ENCODE measurements at places on chromosomes 12 and 14.

- DNase-seq: no peak
Observed at GRCh38 chr14:78608998-78609787, 439.0 kb downstream of the NRXN3 start.

DNA sequence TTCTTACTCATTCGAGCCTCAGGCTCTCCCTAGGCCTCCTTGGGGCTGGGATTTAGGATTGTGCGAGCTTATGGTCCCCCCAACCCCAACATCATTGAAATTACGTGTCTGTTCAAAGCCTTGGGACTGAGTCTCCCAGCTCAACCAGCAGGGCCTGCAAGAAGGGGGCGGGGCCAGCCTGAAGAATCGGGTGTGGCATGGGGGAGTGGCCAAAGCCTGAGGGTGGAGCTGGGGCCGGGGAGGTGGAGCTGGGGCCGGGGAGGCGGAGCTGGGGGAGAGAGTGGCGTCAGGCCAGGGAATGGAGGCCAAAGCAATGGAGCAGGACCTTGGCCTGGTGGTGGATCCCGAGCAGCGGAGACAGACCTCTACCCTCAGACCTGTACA is 24.3 kb upstream of the HSPB8 start:
- DNase-seq: no peak

GRCh38 chr14:38290601-38291188 is 34.8 kb upstream of the CLEC14A start:
- no peak for DNase-seq

- no peak for DNase-seq
Observed at GRCh38 chr12:127531542-127531941, 735.4 kb upstream of the TMEM132C start.

- DNase-seq: no peak
Observed at GRCh38 chr12:10119066-10119465, 10.9 kb downstream of the CLEC7A start.

DNA sequence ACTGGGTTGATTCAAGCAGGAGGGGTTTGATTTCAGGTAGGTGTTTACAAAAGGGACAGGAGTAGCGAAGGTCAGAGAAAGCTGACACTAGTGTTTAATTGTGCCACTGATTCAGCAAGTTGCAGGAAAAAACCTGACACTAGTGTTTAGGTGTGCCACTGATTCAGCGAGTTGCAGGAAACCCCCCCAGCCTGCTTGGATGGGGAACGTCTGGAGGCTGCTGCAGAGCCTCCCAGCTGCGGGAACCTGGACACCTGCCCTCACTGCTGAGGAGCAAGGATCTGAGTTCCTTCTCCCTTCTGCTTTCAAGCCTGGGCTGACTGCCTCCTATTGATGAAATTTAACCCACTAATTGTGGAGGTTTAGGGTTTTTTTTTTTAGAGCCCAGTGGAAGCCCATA is 84.2 kb downstream of the AVPR1A start:
- DNase-seq: no peak

DNA sequence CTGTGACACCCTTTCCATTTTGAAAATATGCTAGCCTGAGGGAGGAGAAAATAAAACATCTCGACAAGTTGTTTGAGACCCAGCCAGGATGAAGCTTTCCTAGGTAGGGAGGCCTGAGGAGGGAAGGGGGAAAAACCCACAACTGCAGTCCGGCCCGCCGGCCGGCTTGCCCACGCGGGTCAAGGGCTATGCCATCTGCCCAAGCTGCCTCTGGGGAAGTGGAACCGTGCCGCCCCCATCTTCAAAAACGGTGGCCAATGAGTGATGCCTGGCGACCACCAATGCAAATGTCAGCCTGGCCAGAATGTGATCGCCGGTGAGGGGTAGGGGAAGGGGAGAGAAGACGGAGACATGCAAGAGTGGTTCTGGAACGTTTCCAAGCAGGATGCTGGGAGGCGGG is 263.5 kb upstream of the ALG10B start:
- DNase-seq: no peak

DNA sequence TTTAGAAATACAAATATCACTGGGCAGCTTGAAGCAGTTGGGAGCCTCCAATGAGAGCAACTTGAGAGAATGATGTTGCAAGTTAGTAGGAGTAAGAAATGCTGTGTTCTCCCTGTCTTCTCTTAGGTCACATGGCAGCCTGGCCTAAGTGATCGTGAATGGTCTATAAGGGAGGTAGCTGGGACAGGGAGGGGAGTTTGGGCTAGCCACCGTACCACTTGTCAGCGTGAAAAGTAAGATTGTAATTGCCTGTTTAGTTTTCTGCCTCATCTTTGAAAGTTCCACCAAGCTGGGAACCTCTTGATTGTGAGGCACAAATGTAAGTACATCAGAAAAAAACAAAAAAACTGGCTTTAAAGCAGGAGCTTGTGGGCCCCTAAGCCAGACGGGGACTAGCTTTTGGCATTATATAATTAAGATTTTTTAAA is 36.4 kb downstream of the MDM2 start:
- no peak for DNase-seq

Measured in DND-41 (cell line).